Stimulated activated CD4-positive, alpha-beta T cell treated with anti-CD3 and anti-CD28 coated beads, TNF-alpha, amount 100 ng/mL, for 48 hours (primary cell): ENCODE measurements at places on chromosomes 12 and 14.

DNA sequence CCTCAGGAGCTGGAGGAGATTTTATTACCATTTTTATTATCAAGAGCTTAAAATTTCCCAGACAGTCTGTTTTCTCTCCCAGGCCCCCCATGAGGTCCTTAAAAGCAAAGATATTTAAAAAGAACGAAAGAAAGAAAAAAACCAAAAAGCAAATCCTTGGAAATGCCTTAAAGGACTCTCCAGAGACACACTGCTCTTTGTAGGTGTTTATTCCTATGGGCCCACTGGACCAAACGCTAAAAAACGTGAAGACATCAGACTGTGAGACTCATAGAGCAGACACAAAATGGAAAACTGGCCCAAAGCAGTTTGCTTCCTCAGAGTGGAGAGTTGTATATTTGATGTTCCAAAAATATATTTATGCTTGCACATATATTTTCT lies 1.2 kb upstream of the NID2 start:
- DNase-seq, result no peak

- no peak for DNase-seq
Measured at GRCh38 chr14:33959692-33960151, 8.8 kb upstream of the EGLN3 start.

GRCh38 chr12:113064395-113065125 lies 8.0 kb downstream of the DTX1 start:
- no peak for DNase-seq

DNA sequence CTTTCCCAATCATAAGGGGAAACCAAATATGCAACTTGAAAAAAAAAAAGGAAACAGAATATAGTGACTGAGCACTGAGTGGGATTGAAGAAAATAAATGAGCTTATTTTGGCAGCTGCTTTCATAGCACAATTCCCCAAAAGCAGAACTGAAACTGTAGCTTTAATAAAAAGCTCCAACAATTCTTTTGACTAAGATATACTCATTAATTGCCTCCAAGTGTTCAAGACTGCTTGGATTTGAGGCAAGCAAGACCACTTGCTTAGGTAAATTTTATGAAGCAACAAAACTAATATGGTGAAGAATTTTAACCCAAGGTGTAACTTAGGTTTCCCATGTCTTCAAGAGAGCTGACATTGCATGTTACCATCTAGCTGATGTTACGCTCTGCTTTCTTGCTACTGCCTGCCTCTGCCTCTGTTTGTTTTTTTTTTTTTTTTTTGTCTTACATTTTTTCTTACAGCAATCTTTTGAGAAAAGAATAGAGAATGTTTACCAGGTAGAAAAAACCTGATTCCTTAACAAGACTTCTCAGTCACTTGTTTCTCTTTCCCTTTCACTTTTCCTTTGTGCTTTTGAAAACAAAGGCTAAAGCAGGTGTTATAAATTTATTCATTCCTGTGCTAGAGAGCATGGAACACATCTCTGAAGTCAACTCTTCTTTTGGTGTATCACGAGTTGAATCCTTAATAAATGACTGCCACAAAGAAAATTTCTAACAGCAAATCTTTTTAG lies 134.4 kb downstream of the BCAT1 start:
- no peak for DNase-seq

DNA sequence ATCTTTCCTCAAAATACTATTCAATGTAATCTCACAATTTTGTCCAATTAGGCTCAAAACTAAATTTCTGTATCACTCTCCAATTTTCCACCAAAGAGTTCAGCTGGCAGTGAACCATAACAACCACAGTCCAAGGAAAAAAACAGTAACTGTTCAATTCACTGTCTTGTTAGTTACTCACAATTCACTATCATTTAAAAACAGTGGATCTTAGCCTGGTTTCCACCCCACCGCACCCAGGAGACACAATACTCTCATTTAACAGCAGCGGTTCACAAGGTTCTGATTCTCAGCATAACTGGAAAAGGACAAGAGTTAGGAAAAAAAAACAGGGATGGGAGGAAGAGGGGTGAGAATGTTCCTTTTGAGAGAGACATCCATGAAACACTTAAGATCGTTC lies 40.5 kb downstream of the MED13L start:
- no peak for DNase-seq

DNA sequence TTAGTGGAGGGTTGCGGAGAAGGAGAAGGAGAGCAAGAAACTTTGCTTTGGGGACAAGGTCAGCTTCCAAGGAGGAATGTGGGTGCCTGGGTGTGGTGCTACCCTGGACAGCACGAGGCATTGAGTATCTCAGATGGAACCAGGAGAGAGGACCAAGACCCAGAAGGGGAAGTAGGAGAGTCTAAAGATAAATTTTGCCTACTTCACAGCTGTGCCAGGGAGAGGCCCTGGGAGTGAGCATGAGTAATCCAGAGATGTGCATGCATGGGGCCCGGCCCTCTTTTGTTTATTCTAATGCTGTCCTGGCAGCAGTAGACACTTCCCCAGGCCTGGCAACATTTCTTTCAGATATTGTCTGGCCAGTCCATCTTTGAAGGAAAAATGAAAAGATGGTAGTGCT lies 49.5 kb upstream of the GNPNAT1 start:
- DNase-seq, result no peak

DNA sequence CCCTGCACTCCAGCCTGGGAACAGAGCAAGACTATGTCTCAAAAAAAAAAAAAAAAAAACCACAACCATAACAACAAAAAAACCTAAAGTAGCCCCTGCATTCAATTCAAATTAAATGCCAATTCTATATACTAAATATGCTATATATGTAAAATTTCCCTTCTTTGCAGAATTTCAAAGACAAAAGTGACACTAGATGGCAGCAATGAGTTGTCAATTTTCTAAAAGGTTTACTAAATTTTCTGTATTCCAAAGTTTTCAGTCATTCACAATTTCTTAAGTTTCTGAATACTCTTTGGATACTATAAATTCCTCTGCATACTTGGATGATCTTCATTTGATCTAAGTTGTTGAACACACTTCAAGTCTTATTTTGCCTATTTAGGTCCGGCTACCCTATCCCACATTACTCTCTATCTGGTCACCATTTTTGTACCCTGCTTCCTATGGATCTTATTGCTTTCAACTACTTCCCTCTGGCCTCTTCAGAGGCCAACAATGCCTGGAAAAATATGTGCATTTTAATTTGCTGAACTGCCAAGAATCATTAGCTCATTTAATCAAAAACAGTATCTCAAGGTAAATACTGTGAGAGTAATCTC lies 27.9 kb downstream of the HNRNPC start:
- no peak for DNase-seq

DNA sequence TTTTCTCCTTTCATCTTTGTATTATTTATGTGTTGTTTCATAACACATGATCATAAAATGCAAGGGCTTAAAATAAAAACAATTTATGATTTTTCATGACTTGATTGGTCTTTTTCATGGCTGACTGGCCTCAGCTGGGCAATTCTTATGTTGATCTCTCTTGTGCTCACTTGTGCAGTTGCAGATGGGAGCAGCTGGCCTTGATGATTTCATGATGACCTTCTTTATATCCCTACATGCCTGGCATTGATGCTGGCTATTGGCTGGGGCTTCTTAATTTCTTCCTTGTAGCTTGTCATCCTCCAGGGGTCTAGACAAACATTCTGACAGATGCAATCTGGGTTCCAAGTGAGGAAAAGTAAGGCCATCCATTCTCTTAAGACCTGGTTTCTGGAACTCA lies 1832.8 kb upstream of the FLRT2 start:
- DNase-seq, result no peak

DNA sequence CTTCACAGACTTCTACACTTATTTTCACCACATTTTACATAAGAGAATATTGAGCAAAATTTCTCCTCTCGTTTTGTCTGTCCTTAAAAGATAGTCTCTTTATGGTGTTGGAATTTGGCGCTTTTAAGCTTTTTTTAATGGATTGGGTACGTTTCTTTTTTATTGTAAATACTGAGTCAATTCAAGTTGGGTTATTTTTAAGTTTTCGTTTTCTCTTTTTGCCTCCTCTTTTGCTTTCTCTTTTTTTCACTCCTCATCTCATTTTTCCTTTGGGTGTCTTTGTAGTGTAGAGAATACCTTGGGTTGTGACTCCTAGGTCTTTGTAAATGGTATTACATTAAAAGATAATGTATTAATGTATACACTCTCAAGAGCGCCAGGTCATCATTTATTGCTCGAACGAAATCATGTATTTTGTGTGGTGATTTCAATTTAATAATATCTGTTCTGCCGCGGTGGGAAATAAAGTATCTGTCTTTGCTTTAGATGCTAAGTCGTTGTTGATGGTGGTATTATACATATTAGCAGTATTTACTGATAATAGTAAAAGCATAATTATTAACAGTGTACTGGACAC lies 845 bp downstream of the TMX1 start:
- DNase-seq, result no peak

DNA sequence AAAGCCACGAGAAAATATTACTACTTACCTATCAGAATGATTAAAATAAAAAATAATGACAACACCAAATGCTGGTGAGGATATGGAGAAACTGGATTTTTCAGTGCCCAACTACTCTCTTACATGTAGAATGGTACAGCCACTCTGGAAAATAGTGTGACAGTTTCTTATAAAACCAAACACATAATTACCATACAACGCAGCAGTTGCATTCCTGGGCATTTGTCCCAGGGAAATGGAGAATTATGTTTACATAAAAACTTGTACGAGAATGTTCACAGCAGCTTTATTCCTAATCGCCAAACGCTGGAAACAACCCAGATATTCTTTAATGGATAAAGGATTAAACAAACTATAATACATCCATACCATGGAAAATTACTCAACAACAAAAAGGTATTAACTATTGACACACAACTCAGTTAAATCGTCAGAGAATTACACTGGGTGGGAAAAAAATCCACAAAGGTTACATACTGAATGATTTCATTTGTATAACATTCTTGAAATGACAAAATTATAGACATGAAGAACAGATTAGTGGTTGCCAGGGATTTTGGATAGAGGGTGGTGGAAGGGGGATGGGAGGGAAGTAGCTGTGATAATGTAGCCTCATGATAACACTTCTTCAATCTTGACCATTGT lies 35.4 kb downstream of the TAOK3 start:
- DNase-seq, result no peak

DNA sequence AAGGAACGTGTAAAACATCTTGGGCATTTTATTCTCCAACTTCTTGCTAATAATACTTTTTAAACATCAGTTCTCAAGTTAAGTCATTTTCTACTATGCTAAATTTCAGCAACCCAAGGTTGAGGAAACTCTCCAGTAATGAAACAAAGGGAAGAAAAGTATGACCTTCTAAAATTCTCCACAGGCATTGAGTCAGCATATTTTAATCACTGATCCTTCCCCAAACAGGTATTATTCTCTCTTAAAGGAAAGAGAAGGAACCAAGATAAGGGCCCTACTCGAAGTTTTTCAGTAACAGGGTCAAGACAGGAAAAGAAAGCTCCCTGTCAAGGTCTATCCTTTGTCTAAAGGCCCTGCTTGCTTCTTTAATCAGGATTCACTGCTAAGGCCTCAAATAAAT lies 3.0 kb downstream of the KICS2 start:
- DNase-seq, result no peak

DNA sequence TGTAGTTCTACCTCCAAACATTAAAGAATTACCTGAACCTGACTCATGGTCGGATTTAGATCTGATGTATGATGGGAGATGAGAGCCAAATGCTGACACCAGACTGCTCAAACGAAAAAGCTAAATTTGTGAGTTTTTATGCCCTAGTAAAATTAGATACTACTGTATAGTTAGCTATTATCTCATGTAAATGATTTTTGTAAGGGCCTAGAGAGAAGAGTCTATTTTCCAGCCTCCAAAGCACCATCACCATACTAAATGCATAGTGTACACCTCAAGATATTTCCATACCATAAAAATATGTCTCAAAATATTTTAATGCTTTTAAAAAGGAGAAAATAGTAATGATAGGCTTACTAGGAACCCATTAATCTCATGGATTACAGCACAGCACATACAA lies 18.3 kb downstream of the ANKS1B start:
- no peak for DNase-seq

GRCh38 chr12:121017966-121018491 lies 1.7 kb upstream of the C12orf43 start:
- no peak for DNase-seq

GRCh38 chr12:68477261-68477772 lies 133.4 kb upstream of the RAP1B start:
- DNase-seq, result no peak

DNA sequence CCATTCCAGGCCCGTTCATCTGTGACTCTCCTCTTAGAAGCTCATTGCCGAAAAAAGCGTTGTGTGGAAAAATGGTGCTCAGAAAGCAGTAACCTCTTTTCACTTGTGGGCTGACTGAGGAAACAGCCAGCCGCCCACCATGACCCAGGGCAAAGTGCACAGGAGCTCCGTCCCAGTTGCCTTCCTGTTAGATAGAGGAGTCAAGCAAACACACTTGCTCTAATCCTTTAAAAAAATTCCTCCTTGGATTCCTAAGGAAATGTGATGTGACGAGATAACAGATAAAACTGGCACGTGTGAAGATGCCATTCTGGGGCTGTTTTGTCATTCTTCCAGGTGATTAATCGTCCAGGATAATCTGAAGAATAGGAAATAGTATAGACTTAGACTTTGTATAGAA lies 396.8 kb upstream of the DDHD1 start:
- DNase-seq, result no peak

GRCh38 chr12:130816097-130816496 lies 23.0 kb downstream of the STX2 start:
- no peak for DNase-seq

DNA sequence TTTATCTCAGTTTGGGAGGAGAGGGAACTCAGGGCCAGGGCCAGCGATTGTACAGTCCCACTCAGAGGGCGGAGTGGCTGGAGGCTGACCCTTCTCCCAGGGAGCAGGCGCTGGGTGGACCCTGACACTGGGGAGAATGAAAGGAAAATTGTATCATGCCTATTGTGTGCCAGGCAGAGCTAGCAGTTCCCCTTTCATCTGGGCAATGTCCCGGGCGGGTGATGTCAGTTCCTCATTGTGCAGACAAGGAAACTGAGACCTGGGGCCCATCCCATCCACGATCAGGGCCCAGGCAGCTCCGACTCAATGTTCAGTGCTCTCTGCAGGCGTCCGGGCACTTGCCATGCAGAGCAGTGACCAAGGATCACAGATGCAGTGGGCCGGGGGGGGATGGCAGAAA lies 101.9 kb upstream of the RTL1 start:
- DNase-seq, result no peak

GRCh38 chr12:49984476-49985359 lies 12.0 kb downstream of the AQP6 start:
- DNase-seq, result no peak

GRCh38 chr12:132687211-132688164 lies at the start of the genes POLE and PXMP2:
TSS of gene POLE (minus strand) at chr12:132687342. CDS start at chr12:132687315, 27 bp downstream.
TSS of gene PXMP2 (plus strand) at chr12:132687587. CDS start at chr12:132687671, 84 bp downstream.
- peak; percentile 97 for DNase-seq

DNA sequence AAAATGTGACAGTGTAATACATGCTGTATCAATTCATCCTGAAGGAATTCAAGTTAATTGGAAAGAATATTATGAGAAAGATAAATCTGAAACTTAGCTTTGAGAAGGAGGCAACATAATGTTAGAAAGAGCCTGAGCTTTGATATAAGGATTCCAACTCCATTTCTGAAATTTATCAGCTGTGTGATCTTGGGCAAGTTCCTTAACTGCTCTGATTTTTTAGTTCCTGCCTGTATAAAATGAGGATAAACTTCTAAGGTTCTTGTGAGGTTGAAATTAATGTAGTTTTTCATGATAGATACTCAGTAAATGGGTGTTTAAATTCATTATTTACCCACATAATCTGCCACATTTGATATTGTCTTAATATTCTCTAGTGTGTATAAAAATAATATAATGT lies 14.6 kb upstream of the ATP2B1 start:
- no peak for DNase-seq
